Stimulated activated CD4-positive, alpha-beta T cell treated with anti-CD3 and anti-CD28 coated beads, Interleukin-4, amount 100 ng/mL, for 4 hours (primary cell): ENCODE measurements at places on chromosomes 6 and 20.

- no peak for DNase-seq
Measured at GRCh38 chr6:36019167-36019566, 5.3 kb downstream of the SLC26A8 start.

GRCh38 chr6:69343851-69344250 lies 453.0 kb downstream of the LMBRD1 start:
- DNase-seq = no peak

GRCh38 chr6:100130630-100131029 lies 136.6 kb upstream of the MCHR2 start:
- DNase-seq = no peak

DNA sequence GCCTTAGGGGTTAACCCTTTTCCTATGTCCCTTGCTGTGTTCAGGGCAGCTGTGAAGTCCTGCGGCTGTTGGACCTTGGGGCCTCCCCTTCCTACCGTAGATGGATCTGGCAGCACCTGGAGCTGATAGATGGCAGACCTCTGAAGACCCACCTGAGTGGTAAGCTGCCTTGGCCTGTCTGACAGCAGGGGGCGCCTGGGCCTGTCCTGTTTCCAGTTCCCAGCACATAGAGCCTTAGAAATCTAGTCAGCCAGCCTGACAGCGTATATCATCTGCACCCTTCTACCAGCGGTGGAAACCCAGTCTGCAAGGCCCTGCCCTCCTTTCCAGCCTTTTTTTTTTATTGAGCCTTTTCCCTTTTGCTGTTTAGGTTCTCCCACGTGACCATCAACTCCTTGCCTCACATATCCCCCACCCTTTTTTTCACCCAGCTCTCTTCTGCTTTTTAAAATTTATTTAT lies 26.6 kb downstream of the CNBD2 start:
- DNase-seq = peak; percentile 80
